ENCODE measurements at places on chromosomes 2 and 18. TPM values are rescaled to one million over a fixed set of nuclear protein-coding genes. Genes with fewer than 3 reads are reported as not detected.

The ASB18 gene
- 1.1 TPM for total RNA-seq

The VIT gene
- 0.31 TPM for total RNA-seq

The MARCO gene
- total RNA-seq, result not detected

The BAZ2B gene
- 20.5 TPM for total RNA-seq

DNA sequence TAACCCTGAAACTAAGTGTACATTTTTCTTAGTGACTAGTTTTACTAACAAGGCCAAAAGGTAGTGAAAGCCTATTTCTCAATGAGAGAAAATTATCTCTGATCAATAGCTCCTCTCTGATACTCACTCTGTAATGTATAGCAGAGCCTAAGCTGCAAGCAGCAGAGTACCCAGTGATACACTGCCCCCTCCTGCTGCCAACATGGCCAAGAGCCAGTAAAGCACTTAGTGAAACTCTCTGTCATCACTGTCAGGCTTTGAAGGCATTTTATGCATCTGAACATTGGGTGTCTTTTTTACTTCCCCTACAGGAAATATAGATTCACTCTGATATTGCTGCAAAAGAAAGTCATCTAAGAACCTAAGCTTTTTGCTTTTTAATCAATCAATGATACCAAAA, 784.1 kb upstream of the CDH7 start:
- no peak for DNase-seq

DNA sequence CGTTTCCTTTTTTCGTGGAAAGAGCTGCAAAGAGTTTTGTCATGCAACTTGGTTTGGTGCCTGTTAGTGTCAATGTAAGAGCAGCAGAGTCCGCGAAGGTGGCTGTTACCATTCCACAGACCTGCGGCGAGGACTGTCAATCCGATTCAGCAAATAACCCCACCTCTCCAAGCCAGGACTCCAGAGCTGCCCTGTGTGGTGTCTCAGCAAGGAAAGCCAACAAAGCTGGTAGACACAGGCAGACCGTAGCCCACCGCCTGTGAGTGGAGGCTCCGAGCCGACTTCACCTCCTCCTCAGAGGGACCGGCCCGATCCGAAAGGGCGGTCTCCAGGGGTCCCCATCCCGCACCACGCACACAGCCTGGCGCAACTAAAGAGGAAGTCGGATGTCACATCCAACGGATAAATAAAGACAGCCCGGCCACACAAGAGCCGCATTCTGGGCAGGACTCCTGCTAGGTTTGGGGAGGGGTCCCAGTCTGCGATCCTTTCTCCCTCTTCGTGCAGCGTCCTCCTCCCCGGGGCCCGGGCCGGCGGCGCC, 819 bp downstream of the ANKRD44 start:
- DNase-seq, result no peak

DNA sequence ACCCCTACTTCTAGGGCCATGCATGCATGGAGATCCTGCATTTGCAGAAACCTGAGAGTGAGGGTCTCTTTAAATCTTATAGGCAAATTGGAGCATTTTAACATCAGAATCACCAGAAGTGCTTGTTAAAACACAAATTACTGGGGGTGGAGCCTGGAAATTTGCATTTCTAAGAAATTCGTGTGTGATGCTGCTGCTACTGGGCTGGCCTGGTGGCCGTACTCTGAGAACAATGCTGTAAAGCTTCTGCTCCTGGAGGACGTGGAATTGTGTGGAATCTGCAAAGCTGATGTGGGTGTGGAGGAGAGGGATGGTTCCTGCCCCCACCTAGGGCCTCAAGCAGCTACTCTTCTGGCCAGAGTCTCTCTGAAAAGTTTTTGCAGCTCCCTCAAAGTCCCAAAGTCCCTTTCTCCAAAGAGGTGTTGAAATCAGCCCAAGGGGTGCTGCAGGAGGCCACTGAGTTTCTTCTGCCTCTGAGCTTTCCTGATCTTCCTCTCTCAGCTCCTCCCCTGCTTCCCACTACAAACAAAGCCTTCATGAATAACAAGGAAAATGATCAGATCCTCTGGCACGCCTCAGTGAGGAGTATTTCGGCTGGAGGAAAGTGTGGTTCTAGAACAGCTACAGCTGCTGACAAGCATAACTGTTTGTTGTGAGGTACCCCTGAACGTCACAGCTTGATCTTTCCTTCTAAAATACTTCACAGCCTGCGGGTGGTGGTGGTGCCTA, 508.3 kb downstream of the CNTNAP5 start:
- DNase-seq, result no peak

- no peak for DNase-seq
Measured at GRCh38 chr2:207231106-207231865, 65.5 kb upstream of the KLF7 start.

GRCh38 chr18:72613534-72613930, 69.4 kb upstream of the CBLN2 start:
- DNase-seq, result no peak

DNA sequence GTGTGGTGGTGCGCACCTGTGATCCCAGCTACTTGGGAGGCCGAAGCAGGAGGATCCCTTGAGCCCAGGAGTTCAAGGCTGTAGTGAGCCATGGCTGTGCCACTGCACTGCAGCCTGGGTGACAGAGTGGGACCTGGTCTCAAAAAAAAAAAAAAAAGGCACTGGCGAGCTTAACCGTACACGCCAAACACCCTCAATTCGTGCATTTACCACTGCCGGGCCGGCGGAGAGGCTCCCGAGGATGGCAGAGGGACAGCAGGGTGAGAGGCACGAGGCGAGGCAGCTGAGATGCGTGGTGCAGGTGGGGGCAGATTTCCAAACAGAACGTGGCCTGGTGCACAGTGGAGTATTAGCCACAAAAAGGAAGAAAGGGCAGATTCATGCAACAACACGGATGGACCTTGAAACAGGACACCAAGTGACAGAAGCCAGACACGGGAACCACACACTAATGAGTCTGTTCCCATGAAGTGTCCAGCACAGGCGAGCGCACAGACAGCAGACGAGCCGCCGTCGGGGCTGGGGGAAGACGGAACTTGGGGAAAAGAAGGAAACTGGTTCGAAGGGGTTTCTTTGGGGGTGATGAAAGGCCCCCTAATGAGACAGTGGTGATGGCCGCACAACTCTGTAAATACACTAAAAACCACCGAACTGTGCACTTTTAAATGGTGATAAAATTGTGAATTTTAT, 27.4 kb downstream of the SLC66A2 start:
- DNase-seq, result no peak

- no peak for DNase-seq
Measured at GRCh38 chr2:128309280-128310093, 9.2 kb downstream of the HS6ST1 start.

- DNase-seq, result no peak
Measured at GRCh38 chr2:42001711-42002201, 46.1 kb upstream of the PKDCC start.

- DNase-seq, result no peak
Measured at GRCh38 chr2:66874411-66874810, 439.5 kb downstream of the MEIS1 start.

DNA sequence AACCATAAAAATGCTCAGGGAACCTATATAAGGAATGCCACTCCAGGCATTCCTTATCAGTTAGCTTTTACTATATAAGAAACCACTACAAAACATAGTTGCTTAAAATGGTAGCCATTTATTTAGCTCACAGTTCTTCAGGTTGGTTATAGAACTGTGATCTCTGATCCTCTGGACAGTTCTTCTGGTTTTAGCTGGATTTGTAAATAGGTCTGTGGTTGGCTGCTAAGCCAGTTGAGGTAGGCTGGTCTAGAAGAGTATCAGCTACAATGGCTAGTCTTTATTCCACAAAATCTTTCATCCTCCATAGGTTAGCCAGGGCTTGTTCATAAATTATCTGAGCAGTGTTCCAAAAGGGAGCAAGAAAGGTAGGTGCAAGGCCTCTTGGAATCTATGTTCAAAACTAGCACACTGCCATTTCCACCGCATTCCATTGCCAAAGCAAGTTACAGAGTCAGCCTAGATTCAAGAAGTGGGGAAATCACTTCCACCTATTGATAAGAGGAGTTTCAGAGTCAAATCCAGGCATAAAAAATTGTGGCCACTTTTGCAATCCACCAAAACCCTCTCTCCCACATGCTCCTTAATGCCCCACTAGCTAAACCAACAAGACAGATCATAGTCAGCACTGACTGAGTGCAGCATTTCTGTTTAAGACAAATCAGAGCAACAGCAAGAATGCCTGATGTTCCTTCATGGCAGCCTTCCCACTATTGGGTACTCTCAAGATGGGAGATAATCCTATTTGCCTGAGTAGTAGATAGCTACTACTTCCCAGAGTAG, 146.4 kb downstream of the IRS1 start:
- DNase-seq, result no peak

DNA sequence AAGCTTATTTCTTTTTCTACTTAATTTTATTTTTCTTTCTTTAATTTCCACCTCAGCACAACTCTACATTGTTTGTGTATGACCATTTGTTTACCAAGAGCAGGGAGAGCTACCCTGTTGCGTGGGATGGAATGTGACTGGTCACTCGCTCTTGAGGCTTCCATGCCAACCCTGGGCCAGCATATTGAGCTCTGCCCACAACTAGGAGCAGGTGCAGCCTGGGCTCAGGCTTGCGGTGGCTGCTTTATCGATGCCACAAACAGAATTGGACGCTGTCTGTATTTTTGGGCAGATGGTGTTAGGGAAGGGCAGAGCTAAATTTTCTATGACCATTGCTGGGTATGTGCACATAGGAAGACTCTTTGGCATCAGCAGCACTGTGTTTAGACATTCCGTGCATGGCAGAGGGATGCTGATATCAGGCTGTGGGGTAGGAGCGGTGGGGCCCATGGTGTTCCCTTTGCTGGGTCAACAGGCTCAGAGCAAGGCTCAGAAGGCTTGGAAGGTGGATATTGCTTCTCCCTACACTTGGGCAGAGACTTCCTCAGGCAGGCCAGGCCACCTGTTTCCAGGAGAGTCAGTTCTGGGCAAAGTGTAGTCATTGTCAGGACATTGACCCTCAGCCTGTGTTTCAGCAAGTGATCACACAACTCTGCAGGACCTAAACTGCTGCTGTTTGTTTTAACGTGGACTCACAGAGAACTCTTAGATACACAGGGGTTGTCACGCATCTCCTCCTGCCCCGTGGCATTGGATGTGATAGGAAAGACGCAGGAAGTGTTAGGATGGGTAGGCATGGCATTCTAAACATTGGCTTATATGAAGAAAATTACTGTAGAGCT, 40.2 kb downstream of the TMEM182 start:
- no peak for DNase-seq

- DNase-seq, result no peak
Measured at GRCh38 chr2:45045706-45046105, 36.5 kb upstream of the SIX2 start.

DNA sequence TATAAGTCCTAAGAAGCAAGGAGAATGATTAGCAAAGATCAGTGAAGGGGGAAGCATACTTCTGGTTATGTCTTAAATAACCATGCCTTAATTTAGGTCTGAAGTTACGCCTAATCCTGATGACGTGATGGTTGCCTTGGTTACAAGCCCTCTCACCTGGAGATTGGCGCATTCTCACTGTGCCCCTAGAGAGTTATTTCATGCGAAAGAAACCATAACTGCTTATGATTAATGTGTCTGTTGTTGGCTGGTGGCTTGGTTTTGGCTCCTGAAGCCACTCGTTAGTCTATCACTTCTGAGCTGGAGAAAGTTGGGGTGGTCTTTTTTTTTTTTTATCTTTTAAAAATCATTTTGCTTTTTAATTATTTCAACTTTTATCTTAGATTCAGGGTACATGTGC, 47.0 kb downstream of the TNFRSF11A start:
- no peak for DNase-seq

- no peak for DNase-seq
Measured at GRCh38 chr2:39383146-39383545, 53.9 kb downstream of the MAP4K3 start.

- no peak for DNase-seq
Measured at GRCh38 chr18:9987931-9988330, 74.1 kb downstream of the VAPA start.

- no peak for DNase-seq
Measured at GRCh38 chr2:47083005-47083404, 72.1 kb downstream of the STPG4 start.

DNA sequence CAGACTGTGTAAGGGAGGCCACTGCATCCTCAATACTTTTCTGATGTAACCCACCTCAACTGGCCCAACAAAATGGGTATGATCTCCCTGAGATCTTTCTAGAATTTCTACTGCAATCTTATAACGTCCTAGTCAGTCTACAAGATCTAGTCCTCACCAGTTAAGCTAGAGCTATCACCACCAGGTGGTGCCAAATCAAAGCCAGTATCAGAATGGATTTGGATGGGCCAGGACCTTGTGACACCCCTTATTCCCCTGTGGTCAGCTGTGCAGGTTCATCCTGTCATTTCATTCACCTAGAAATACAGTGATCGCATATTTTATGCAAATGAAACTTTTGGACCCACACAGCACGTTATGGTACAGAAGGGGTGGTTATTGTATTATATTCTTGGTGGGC, 90.3 kb downstream of the OLA1 start:
- DNase-seq, result no peak

DNA sequence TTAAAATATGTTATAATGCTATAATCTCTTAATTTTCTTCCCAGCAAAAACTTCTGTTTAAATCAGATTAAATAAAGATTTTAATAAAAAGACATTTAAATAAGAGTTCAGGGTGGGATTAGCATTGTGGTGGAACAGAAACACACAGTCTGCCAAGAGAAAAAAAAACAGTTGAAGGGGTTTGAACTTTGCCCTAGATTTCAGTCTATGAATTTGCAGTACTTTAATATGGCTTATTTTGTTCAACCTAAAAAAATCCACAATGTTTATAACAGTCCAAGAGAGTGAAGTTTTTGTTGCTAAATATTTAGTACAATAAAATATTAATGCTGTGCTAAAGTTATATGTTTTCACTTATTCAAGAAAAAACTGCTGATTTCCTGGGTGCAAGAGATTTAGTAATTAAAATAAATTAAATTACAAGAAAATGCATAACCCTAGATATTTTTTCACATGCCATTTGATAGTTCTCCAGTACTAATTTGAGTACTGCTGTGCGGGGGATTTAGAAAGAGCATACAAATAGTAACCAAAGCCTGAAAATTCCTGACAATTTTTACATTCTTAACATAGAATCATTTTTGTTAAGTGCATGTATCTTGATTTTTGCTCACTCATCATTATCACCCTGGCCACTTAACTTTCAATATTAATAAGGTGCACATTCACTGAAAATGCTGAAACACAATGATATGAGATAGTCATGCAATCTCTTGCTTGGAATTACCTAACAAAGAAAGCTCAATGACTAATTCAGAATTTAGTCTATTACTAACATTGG, 52.6 kb downstream of the SLC40A1 start:
- DNase-seq, result no peak

DNA sequence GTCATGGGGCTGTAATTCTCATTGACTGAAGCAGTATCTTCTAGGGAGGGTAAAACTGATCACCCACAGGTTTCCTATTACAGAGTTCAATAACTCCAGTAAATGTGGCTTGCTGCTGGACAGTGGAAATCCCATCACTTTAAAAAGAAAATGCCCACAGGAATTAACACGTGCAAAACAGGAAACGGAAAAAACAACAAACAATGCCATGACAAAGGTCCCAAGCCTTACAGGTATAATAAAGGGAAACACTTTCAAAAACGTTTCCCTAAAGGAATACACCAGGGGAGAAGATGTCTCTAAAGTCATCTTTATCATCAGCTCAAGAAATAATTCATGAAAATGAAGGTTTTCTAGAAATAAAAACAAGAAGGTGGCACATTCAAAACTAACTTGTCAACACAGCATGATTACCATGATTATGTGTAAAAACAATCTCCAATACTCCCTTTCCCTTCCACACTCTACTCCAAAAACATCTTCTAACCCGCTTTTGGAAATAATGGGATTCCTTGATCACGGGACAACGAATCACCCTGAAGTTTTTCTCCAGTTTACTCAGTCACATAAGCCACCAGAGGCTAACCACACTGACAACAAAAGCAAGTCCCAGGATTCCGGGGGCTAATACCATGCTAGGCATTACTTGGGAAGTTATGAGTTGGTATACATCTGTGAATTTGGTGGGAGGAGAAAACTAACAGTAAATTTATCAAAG, 167.9 kb downstream of the TCF4 start:
- no peak for DNase-seq

All from SJSA1 (cell line).